Mesenteric fat pad (tissue), 1 donor: ENCODE measurements at places on chromosomes 13 and 19. TPM values are rescaled to one million over a fixed set of nuclear protein-coding genes. Genes with fewer than 3 reads are reported as not detected.

B3GNT3 gene
- 0.32 TPM for total RNA-seq

PTGER1 gene
- 0.55 TPM for total RNA-seq

OVOL3 gene
- not detected for total RNA-seq

ZNF230 gene
- total RNA-seq = 2.4 TPM

ZGLP1 gene
- 0.55 TPM for total RNA-seq
